ENCODE measurements at places on chromosomes 7 and 10.

DNA sequence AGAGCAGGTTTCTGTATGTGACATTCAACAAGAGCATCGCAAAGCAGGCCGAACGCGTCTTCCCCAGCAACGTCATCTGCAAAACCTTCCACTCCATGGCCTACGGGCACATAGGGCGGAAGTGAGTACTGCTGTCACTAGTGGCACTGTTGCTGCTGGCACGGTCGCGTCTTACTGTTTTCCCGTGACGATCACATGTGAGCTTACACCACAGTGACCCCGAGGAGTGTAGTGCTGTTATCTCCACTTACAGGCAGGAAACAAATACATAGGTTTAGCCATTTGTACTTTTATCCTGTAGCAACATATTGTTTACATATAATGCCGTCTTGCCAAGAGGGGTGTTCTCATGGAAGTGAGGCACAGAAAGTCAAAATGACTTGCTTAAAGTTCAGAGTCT is 25.4 kb downstream of the FBH1 start:
- no peak for DNase-seq
- peaks cover 21% of the 10 kb centered on the region for H3K36me3 ChIP-seq
- no peaks in the 10 kb centered on the region for H3K4me1 ChIP-seq
- no peaks in the 10 kb centered on the region for H3K27me3 ChIP-seq

GRCh38 chr7:67896721-67897120 is 900.1 kb downstream of the TYW1 start:
- H3K27ac ChIP-seq = no peak overlapping the region
- no peak overlapping the region for H3K4me3 ChIP-seq
- H3K4me1 ChIP-seq = no peaks in the 10 kb centered on the region
- H3K27me3 ChIP-seq = no peaks in the 10 kb centered on the region

- H3K27ac ChIP-seq = no peak overlapping the region
- no peak overlapping the region for H3K4me3 ChIP-seq
- H3K36me3 ChIP-seq = no peaks in the 10 kb centered on the region
- DNase-seq = no peak
These were observed 779.3 kb downstream of the INHBA start for GRCh38 chr7:40923626-40924025.

DNA sequence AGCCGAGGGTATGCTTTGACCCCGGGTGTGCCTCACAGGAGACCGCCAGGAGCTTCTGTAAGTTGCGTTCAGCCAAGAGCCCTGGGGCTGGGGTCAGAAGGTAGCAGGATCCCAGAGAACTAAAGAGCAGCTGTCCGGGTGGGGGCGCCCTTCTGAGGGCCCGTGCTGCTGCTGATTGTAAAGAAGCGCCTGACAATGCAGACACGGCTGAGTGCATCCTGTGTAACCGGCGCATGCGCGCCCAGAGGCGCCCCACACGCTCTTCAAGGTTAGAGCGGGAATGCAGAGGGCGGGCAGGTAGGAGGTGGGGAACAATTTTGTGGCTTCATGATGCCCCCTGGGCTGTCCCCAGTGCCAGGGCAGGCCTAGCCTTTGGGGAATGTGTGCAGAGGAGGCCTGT is 210.2 kb upstream of the CTBP2 start:
- no peak for DNase-seq
- no peaks in the 10 kb centered on the region for H3K4me1 ChIP-seq
- no peaks in the 10 kb centered on the region for H3K27me3 ChIP-seq

- H3K4me3 ChIP-seq = no peak overlapping the region
- H3K27ac ChIP-seq = no peak overlapping the region
- H3K4me1 ChIP-seq = no peaks in the 10 kb centered on the region
- no peaks in the 10 kb centered on the region for H3K36me3 ChIP-seq
These were observed 170.1 kb upstream of the NPVF start for GRCh38 chr7:25398418-25398817.

- no peak for DNase-seq
- H3K4me1 ChIP-seq = peaks cover 7% of the 10 kb centered on the region
- no peak overlapping the region for H3K4me3 ChIP-seq
- H3K27ac ChIP-seq = no peak overlapping the region
- H3K27me3 ChIP-seq = no peaks in the 10 kb centered on the region
These were observed 6.9 kb downstream of the NYAP1 start for GRCh38 chr7:100490483-100491191.

DNA sequence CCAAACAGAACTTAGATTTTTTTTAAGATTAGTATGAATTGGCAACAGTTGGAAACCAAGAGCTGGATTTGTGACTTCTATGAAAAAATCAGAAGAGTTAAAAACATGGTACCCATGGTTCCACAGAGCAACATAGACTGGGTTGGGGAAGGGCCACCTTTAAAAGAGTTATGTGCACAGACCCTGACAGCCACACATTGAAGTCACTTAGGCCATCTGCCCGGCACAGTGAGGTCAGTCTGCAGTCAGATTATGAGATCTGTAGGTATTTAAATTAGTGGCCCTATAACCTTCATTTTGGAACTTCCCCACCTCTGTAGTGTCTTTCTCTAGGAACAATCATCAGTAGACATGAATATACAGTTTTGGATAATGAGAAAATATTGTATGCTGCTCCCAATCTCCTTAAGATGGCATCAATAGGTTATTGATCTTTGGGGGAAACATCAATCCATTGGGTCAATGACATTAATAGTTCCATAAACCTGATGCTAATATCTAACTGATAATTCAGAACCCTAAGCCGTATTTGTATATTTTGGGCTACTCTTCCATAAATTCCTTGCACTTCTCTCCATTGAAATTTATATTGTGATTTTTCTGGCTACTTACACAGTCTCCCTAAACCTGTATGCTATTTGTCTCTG is 7.0 kb downstream of the ANKRD1 start:
- H3K27me3 ChIP-seq = no peaks in the 10 kb centered on the region
- no peaks in the 10 kb centered on the region for H3K36me3 ChIP-seq
- no peak for DNase-seq
- no peak overlapping the region for H3K4me3 ChIP-seq

DNA sequence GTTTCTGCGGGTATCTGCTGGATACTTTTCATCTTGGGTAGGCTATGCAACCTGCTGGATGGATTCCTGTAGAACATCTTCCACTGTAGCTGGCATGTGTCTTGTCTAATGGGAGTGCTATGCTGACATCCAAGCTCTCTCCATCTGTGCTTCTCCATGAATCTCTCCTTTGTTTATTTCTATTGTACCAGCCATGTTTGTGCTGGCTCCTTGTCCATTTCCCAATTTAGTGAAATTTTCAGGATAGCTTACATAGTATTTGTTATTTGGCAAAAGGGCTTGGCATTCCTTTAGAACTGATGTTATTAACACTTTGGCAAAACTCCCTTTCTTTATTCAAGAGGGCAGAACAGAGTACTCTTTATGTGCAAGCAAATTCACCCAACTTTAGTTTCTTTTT is 198.0 kb downstream of the CSTF2T start:
- DNase-seq = no peak
- H3K27ac ChIP-seq = no peak overlapping the region
- H3K4me3 ChIP-seq = no peak overlapping the region
- H3K4me1 ChIP-seq = no peaks in the 10 kb centered on the region
- H3K36me3 ChIP-seq = no peaks in the 10 kb centered on the region

DNA sequence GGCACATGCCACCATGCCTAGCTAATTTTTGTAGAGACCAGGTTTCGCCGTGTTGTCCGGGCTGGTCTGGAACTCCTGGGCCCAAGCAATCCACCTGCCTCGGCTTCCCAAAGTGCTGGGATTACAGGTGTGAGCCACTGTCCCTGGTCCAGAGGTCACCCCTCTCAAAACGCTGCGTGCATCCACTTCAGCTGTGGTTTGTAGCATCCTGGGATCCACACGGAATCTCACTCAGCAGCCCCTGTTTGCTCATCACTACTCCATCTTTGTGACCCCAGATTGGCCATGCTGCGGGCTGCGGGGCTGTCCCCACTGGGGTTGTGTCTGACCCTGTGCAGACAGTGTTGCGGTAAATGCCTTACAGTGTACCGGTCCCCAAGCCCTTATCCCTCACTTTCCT is 3.5 kb downstream of the INPP5A start:
- no peak overlapping the region for H3K27ac ChIP-seq
- no peak overlapping the region for H3K4me3 ChIP-seq
- no peaks in the 10 kb centered on the region for H3K27me3 ChIP-seq
- peaks cover 38% of the 10 kb centered on the region for H3K4me1 ChIP-seq

DNA sequence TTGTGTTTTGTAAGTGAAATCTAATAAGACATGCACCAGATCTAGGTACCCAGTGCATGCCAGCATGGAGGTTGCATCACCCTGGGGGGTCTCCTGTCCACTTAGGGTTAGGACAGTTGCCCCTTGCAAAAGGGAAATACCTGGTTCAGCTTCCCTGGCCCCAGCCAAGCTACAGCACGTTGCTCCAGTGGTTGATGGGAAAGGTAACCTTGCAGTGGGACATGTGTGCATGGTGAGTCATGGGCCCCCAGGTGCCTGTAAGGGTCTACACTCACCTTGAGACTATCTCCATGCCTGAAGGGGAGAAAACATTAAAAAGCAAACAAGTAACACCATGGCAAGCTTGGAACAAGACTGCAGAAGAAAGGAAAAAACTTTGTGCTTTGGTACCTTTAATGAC is 143.9 kb downstream of the LSM5 start:
- H3K27ac ChIP-seq = no peak overlapping the region
- H3K4me3 ChIP-seq = no peak overlapping the region
- no peaks in the 10 kb centered on the region for H3K4me1 ChIP-seq

- DNase-seq = no peak
- no peak overlapping the region for H3K27ac ChIP-seq
These were observed 177.6 kb upstream of the SEMA3A start for GRCh38 chr7:84372155-84372621.

DNA sequence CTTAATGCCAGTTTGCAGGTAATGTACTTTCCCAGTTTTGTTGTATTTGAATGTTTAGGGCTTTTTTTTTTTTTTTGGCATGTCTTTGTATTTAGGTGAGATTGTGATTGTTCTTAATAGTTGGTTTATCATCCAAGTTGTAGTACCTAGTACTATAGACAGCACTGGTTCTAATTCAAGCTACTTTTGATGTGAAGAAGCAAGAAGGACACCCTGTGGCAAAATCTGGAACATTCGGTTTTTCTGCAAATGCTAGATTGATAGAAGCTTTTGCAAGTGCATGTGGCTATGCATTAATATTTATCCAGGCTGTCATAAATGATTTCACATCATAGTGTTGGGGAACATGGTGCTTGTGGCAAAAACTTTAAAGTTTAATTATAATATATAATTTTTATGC is 248.9 kb downstream of the FOXP2 start:
- H3K4me3 ChIP-seq = no peak overlapping the region
- H3K27me3 ChIP-seq = no peaks in the 10 kb centered on the region
- H3K4me1 ChIP-seq = peaks cover 6% of the 10 kb centered on the region
- H3K27ac ChIP-seq = no peak overlapping the region

DNA sequence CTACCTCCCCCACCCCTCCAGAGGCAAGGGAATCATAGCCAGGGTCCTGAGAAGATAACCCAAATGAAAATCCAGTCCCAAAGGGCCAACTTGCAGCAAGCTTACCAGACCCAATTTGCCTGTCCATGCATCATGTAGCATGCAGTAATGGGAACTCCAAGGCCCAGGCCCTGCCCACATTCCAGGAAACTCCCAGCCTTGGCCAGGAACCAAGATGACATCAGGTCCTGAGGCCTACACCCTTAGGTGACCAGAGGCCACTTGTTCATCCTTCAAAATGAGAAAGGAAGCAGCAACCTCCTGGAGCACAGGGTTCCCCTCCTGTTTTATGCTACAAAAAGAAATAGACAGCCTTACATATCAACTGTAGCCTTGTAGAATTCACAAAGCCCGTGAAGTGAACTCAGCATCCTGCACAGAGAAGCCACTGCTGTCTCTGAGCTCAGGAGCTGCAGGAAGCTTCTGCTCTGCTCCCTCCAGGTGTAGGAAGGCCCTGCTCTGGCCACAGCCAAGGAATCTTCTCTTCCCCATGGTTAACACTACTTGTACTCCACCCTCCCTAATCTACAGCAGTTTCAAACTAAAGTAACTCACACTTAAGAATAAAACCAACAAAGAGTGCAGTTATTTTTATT is 30.3 kb upstream of the GRB10 start:
- peak; percentile 77 for DNase-seq
- H3K4me1 ChIP-seq = no peaks in the 10 kb centered on the region
- H3K27me3 ChIP-seq = no peaks in the 10 kb centered on the region
- no peak overlapping the region for H3K4me3 ChIP-seq

DNA sequence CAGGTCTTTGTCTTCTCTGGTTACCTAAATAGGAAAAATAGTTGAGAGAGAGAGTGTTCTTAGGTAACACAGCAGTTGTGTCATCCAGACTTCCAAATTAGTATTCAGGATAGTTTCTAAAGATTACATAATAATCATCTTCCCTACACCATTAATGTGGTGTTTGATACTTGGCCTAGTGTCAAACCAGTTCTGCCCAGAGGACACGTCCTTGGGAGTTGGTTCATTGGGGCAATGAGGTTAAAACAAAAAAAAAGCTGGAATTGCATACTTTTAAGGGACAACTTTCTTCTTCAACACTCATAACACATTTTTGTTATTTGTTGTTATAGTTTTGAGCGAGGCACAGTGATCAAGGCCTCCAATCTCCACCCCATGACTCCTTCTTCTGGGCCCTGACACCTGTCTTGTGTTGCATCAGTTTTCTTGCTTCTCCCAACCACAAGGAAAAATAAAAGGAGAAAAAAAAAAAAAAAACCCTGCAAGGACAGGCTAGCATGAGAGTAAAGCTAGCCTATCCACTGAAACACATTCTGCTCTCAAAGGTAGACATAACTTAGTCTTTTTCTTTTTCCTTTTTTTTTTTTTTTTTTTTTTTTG is 28.8 kb downstream of the STN1 start:
- no peaks in the 10 kb centered on the region for H3K27me3 ChIP-seq
- no peak overlapping the region for H3K4me3 ChIP-seq
- H3K27ac ChIP-seq = peak overlapping the region; percentile 46
- no peaks in the 10 kb centered on the region for H3K36me3 ChIP-seq

GRCh38 chr7:70091362-70091761 is 493.1 kb downstream of the AUTS2 start:
- H3K4me3 ChIP-seq = no peak overlapping the region
- H3K4me1 ChIP-seq = no peaks in the 10 kb centered on the region
- H3K27ac ChIP-seq = no peak overlapping the region
- no peak for DNase-seq
- H3K36me3 ChIP-seq = no peaks in the 10 kb centered on the region

DNA sequence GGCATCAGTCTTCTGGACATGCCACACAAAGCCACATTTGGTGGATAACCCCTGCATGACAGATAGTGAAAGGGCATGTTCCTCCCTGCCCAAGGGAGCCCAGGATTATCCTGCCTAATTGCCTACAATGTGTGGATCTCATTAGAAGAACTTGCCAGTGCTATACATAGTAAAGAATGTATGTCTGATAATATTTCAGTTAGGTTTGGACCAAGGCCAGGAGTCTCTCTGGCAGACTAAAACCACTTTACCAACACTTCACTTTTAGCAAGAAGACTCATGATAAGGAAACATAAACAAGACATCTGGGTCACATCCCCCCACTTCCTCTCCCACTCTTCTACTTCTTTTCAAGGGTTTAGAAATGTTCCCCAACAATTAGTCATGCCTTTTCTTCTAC is 196.7 kb downstream of the MTERF1 start:
- H3K4me3 ChIP-seq = no peak overlapping the region
- H3K27ac ChIP-seq = no peak overlapping the region
- no peaks in the 10 kb centered on the region for H3K36me3 ChIP-seq
- no peak for DNase-seq
- H3K27me3 ChIP-seq = no peaks in the 10 kb centered on the region

Measured in right lobe of liver (tissue), 6 donors.